Effector CD4-positive, alpha-beta T cell (primary cell): ENCODE measurements at places on chromosomes 2 and 18.

- no peak for DNase-seq
Measured at GRCh38 chr2:223232896-223233295, 180.9 kb downstream of the KCNE4 start.

GRCh38 chr18:45287531-45287930 lies 327.7 kb upstream of the SLC14A2 start:
- no peak for DNase-seq

DNA sequence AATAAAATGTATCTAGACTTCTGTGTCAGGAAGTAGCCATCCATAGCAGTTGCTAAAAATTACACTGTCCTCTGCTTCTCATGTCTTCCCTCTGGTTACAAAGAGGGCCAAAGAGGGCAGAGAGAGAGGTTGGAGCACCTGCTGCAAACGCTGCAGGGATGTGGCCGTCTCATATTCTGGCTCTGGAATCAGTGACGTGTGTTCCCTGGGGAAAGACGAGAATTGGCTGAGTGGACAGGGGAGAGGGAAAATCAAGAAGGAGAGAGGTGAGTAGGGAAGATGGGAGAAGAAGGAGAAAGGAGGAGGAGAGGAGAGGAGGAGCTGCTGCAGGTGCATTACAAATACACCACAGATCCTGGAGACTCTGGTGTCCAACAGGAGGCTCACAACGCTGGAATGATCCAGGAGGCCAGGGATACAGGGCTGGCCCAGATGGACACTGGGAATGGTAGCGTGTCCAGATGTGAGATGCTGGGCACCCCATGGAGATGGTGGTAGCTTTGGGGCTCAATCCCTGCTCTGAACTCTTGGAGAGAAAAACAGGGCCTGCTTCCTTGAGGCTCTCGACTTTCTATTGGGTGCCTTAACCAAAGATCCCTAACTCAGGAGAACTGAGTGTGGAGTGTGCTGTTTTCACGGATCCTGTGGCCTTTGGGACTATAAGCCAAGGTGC lies 118.4 kb upstream of the PXDN start:
- no peak for DNase-seq

DNA sequence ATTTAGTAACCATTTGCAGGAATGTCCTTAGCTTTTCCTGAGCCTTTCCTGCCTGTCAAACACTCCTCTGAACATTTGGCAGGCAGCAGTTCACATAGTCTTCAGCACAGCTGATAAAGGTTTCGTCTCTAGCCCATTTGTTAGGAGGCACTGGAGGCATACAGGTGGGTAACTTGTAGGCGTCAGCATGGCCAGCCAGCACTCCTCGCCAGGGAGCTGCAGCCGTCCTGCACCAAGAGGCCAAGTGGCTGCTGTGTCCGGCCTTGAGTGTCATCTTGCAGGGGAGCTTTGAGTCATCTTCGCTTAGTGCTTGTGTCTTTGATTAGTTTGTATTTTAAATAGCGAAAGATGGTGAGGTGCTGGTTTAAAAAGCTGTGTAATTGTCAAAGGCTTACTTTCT lies 120.3 kb upstream of the NFATC1 start:
- no peak for DNase-seq

DNA sequence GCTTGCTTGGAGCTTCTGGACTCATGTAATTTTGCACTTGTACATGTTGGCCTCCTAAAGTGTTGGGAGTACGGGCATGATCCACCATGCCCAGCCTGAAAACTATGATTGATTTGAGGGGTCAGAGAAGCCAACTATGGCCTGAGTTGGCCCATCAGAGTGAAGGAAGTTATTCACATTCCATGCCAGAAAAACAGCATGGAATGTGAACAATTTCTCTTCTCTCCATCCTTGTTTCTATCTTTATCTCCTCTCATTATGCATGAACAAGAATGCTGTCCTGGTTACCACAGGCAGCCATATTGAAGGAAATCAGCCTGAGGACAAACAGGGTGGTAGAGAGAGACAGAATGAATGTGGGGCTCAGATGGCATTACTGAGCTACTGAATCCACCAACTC lies 3.5 kb upstream of the CD226 start:
- no peak for DNase-seq

- DNase-seq, result no peak
Measured at GRCh38 chr2:17543848-17544247, 3.4 kb downstream of the VSNL1 start.

DNA sequence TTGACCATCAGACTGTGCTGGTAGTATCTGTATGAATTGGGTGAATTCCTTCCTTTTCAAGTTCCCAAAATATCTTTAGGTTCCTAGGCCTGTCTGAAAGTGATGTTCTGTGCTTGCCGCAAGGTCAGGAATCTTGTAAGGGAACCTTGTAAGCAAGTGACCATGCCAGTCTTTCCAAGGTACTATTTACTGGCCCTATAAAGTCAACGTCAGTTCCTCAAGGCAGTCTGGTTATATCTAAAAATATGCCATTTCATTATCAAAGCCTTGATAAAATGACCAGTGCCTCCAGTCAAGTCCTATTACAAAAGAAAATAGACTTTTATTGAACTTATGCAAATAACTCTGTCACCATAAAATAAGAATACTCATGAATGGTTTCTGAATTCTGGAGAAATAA lies 88.4 kb upstream of the TPO start:
- no peak for DNase-seq

- no peak for DNase-seq
Measured at GRCh38 chr18:10100941-10101701, 187.3 kb downstream of the VAPA start.

- DNase-seq, result no peak
Measured at GRCh38 chr2:11480859-11481258, 14.9 kb upstream of the E2F6 start.

GRCh38 chr2:216648105-216648504 lies 14.9 kb downstream of the IGFBP2 start:
- DNase-seq, result no peak

GRCh38 chr18:55685638-55686037 lies 97.6 kb upstream of the TCF4 start:
- DNase-seq, result no peak

- DNase-seq, result no peak
Measured at GRCh38 chr2:108958002-108958401, 31.0 kb downstream of the EDAR start.

- no peak for DNase-seq
Measured at GRCh38 chr2:132936261-132936660, 266.3 kb upstream of the LYPD1 start.

GRCh38 chr2:236257575-236257974 lies 6.6 kb downstream of the ASB18 start:
- DNase-seq, result no peak

- no peak for DNase-seq
Measured at GRCh38 chr2:226691255-226691654, 108.4 kb downstream of the IRS1 start.

GRCh38 chr2:20766798-20767644 lies 55.9 kb downstream of the LDAH start:
- no peak for DNase-seq

- no peak for DNase-seq
Measured at GRCh38 chr2:199261239-199261638, 196.5 kb downstream of the SATB2 start.

DNA sequence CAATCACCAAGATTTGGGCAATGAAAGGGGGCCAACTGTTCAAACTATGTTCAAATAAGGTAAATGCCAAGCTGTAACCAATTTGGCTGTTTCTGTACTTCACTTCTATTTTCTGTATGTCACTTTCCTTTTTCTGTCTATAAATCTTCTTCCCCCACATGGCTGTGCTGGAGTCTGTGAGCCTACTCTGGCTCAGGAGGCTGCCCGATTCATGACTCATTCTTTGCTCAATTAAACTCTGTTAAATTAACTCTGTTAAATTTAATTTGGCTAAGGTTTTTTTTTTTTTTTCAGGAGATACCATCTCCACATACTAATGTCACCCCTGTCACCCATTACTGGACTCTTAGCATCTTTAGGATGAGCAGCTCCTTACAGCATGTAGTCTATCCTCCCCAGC lies 178.8 kb upstream of the TWIST2 start:
- no peak for DNase-seq
